ENCODE measurements at places on chromosomes 3 and 15.

DNA sequence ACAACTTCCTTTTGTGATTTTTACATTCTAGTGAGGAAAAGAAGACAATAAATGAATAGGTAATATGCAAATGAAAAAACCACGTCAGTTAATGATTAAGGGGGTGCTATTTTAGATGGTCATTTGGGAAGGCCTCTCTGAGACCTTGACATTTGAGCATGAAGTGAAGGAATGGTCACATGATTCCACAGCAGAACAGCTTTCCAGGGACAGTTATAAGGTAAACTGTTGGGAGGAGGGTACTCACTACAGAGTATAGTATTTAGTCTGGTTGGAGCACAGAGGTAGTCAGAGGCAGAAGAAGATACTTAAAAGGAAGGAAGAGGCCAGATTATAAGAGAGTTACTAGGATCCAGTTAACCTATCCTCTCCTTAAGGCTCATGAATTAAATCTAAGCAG is 246.5 kb downstream of the STAG1 start:
- no peak for DNase-seq

DNA sequence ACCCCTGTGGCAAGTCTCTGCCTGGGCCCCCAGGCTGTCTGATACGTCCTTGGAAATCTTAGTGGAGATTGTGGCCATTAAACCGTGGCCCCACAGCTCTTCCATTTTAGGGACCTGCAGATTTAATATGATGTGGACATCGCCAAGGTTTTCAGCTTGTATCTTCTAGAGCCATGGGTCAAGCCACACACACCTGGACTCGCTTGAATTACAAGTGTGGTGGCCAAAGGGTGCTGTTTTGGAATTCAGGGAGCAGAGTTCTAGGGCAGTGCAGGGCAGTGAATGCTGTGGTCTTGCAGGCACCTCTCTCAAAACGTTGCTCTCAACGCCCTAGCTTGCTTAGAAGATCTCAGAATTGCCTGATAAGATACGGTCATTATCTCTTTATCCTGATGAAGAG is 211.2 kb downstream of the ROBO2 start:
- no peak for DNase-seq

DNA sequence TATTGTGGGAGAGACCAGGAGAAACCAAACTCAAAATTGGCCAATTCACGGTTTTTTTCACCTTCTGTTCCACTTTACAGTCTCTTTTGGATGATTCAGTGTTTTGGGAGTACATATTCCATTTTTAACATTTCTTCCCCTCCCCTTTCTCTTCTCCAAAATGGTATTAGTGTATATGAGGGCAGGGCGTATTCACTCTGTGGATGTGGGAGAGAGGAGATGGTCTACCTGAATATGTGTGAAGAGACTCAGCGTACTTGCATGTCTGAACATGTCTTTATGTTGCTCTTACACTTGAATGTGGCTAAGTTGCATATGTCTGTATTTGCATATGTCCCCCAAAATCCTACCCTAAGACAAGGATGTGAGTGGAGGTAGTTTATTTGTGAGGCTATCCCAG is 291.0 kb upstream of the PPP2R3A start:
- no peak for DNase-seq

GRCh38 chr3:9036404-9037131 is 73.3 kb upstream of the RAD18 start:
- DNase-seq = no peak

DNA sequence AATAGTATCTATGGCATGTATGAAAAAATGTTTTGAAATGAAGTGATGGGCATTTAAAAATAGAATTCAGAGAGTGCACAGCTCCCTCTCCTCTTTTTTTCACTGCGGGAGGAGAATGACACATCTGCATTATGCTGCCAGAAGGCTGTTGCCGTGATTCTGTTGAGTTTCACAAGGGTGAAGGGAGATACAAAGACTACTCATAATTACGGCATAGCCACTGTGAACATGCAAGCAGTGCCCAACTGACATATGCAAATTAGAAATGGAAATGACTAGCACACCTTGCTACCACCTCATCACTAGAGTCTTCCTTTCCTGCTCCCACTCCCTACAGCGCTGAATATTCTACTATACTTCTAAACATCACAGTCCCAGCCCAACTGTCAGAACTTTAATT is 20.1 kb downstream of the IFT57 start:
- no peak for DNase-seq

DNA sequence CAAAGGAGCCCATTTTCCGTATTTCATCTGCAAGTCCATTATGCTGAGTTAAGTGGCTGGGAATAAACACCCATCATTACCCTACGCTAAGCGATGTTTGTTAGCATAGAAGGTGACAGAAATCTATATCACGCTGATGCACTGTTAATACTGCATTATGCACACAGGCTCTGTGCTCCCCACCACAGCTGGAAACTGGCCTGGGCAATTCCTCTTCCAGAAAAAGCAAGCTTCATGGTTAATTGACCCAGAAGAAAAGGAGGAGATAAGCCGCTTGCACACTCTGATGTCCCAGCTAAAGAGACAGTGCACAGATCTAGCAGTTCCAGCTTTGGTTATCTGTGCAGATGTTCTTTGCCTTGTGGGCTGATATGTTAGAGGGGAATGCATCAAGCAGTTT is 232.6 kb downstream of the NTRK3 start:
- DNase-seq = no peak

DNA sequence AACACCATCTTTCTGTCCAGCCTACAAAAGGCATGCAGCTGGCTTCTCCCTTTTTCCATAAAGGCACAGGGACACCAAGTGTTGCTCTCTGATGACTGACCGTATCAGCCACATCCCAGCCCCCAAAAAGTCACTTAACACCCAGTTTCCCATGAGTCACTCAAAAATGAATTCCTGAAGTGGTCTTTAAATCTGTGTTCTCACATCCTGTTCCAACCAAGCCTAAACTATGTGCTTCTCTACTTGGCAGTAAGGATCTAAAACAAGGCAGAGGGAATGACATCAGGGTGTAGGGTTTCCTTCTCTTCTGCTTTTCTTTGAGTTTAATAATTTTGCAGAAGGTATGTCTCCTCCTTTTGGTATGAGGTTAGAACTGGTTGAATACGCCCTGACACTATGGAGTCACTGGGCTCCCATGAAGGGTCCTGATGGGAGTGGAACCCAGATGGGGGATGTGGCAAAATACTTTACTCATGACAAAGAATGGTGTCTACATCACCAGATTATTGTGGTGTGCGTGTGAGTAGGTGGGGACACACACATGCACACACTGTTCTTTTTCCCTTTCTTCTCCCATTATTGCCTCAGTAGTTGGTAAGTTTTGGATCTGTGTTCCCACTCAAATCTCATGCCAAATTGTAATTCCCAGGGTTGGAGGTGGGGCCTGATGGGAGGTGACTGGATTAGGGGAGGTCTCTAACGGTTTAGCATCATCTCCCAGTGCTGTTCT is 35.6 kb upstream of the CCK start:
- no peak for DNase-seq

GRCh38 chr15:62966294-62967078 is 76.1 kb upstream of the TPM1 start:
- no peak for DNase-seq

GRCh38 chr3:4416427-4416945 is 50.6 kb downstream of the SUMF1 start:
- DNase-seq = no peak

GRCh38 chr3:179027326-179027900 is 44.2 kb downstream of the ZMAT3 start:
- DNase-seq = peak; percentile 19

DNA sequence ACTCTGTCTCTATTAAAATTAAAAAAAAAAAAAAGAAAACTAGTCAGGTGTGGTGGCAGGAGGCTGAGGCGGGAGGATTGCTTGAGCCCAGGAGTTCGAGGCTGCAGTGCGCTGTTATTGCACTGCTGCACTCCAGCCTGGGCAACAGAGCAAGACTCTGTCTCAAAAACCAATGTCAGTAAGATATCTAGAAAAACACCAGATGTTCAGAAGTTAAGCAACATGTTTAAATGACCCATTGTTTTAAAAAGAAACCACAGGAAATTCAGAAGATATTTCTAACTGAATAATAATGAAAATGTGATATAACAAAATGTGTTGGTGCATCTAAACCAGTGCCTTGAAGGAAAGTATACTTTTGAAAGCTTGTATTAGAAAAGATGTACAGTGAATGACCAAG is 203.4 kb upstream of the CGNL1 start:
- no peak for DNase-seq

- DNase-seq = no peak
Measured at GRCh38 chr3:111895071-111895470, 36.0 kb downstream of the PHLDB2 start.

DNA sequence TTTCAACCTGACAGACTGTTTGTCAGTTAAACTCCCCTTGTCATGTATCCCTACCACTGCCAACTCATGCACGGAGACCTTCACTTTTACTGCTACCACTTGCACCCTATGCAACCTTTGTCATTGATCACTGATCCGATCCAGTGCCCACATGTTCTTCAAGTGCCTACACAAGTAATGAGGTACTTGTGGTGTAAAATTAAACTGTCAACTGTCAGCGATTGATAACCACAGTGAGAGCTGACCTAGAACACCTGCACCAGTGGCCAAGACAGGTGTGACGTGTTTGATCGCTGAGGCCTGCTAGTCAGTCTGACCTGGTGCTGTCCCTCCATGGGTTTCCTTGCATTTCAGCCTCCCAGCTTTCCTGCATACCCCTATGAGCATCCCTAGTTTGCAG is 55.6 kb downstream of the MECOM start:
- no peak for DNase-seq

DNA sequence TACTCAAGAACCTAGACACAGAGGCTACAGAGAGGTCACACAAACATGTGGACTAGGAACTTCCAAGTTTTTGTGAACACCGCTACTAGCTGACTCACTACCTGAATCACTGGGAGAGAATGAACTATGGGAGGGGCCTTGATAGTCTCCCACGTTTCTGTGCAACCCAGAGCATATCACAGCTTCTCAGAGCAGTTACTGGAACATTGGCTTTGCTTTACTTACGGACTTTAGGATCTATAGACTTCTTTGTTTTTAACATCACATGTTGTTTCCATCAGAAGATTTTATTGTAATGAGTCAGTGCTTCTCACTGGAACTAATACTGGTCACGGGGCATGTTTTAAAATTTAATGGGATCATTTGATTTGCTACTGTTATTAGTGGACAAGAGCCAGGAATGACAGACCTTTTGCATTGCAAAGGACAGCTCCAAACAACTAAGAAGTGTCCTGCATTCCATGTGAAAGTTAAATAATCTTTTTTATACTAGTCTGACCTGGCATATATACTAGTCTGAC is 35.6 kb downstream of the RTP4 start:
- no peak for DNase-seq

DNA sequence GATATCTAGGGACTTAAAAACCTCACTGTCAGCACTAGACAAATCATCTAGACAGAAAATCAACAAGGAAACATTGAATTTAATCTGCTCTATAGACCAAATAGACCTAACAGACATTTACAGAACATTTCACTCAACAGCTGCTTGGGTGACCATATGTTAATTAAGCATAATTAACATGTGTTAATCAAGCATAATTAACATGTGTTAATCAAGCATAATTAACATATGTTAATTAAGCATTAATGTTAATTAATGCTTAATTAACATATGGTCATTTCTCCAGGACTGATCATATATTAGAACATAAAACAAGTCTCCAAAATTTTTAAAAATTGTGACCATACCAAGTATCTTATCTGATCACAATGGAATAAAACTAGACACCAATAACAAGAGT is 137.3 kb upstream of the MME start:
- no peak for DNase-seq

- DNase-seq = no peak
Measured at GRCh38 chr15:71353171-71353570, 237.9 kb downstream of the THSD4 start.

DNA sequence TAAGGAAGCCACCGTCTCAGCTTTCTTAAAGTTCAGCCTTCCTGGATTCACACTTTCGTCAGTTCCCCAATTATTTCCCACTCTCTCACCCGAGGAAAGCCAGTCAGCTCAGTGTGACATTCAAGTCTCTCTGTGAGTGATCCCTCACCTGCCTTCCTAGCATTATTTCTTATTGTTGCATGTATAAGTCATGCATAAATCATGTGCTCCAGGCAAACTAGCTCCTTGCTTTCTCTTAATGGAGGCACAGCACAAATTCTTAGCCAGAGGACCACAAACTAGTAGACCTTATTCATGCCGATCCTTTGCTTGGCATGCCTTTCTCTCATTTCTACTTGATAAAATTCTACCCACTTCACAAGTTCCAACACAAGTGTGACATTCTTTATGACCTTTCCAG is 44.3 kb downstream of the CLDN11 start:
- DNase-seq = no peak

- DNase-seq = no peak
Measured at GRCh38 chr3:170056710-170057454, 19.1 kb downstream of the GPR160 start.

GRCh38 chr15:88525418-88525817 is 21.1 kb downstream of the DET1 start:
- no peak for DNase-seq

GRCh38 chr3:165768680-165769079 is 68.5 kb downstream of the BCHE start:
- no peak for DNase-seq

GRCh38 chr3:54837964-54838363 is 89.9 kb downstream of the LRTM1 start:
- DNase-seq = no peak

- no peak for DNase-seq
Measured at GRCh38 chr15:48021336-48022086, 99.3 kb upstream of the SLC24A5 start.

DNA sequence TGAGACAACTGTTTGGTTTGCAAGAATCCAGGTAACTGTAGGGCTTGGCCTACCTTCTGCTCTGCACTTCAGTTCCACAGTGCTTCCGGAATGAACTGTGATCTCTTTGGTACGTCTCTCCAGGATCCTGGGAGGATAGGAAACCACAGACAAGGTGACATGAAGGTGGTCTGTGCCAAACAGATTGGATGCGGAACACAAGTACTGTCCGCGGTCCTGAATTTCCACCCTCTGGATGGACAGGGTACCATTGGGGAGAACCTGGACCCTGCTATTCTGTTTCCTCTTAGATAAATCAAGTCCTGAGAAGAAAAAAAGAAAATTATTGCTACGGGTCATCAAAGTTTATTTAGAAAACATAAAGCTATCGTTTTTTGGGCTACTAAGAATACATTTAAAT is 17.3 kb downstream of the IGSF10 start:
- DNase-seq = no peak

DNA sequence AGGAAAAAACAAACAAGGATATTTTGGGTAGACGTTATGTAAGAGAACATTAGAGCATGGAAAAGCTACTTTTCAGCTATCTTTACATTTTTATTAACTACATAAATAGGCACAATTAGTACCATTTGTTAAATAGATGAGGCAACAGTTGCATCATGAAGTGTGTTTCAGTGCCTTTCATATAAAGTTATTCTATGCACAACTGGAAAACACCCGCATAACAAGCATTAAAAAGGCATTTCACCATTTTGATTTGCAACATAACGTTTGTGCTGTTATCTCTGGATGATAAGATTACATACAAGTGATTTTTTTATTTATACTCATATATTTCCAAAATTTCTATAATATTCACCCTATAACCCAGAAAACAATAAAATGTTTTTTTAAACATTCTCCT is 69.5 kb downstream of the CBLB start:
- DNase-seq = no peak

GRCh38 chr15:87082581-87082980 is 1002.9 kb downstream of the AGBL1 start:
- DNase-seq = no peak

Measured in T-cell (primary cell).